ENCODE measurements at places on chromosomes 11 and 22. TPM values are rescaled to one million over a fixed set of nuclear protein-coding genes. Genes with fewer than 3 reads are reported as not detected.

ESAM gene
- 61.0 TPM for total RNA-seq

DNA sequence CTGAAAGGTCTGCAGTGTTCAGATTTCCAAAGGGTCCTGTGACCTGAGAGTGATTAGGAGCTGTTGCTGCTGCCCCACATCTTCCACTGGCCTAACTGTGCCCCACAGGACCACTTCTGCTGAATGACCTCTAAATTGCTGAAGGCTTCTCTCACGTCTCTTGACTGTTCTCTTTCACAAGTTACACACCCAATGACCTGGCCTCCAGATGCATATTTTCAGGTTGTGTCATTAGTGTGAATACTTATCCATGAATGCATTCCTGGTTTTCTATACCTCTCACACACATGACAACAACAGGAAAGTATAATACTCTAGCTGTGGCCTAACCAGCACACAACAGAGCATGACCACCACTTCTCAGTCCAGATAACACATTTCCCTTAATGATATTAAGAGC, 15.4 kb downstream of the PRR14L start:
- DNase-seq, result no peak

APOA5 gene
- total RNA-seq, result not detected

ADAMTS15 gene
- 6.4 TPM for total RNA-seq

GRCh38 chr11:10428453-10428852, 26.6 kb upstream of the AMPD3 start:
- DNase-seq, result no peak

DNA sequence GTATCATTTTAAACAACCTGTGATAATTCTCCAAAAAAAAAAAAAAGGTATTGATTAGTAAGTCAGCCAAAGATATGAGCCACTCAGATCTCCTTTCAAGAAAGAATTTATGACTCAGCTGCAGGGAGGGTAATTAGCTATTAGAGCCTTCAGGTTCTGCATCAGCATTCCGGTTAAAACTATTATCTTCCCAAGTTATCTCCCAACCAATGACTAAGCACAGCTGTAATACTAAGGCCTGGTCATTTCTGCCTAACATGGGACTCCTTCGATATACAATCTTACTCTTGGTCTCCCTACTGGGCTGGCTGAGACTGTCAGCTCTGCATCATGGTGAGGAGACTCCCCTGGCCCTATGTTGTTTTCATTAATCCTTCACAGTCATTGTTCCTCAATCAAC, 60.4 kb downstream of the SBF2 start:
- no peak for DNase-seq

GRCh38 chr22:27572278-27572666, 229.3 kb downstream of the MN1 start:
- no peak for DNase-seq

DNA sequence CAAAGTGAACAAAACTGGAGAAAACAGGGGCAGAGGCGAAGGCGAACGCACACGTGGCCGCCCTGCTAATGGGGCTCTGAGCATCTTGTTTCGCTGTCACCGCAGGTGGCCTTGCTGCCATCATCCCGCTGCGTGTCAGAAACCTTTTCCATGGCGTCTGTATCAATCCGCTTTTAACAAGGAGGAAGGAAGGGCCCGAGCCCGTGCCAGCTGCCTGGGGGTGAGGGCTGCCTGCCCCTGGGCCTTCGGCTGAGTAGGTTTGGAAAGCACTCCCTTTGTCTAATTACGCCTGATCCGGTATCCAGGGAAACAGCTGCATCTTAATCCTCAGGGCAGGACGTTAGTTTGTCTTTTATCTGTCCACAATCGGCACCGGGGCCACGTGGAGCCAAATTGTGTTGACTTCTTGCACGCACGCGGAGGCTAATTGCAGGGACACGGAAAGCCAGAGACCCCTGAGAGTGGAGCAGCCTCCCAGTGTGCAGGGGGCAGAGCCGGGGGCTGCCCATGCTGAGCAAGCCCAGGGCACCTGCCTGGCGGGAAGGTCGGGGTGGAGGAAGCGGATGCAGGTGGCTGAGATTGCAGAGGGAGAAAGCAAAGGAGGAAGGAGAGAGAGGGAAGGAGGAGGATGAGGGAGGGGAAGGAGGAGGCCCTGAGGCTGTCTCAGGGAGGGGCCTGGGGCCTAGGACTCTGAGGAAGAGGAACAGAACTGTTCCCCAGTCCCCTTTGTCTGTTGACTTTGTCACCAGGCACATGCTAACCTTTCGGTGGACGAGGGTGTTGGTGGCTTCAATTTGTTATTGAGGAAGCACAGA, 19.2 kb upstream of the TH start:
- no peak for DNase-seq

DNA sequence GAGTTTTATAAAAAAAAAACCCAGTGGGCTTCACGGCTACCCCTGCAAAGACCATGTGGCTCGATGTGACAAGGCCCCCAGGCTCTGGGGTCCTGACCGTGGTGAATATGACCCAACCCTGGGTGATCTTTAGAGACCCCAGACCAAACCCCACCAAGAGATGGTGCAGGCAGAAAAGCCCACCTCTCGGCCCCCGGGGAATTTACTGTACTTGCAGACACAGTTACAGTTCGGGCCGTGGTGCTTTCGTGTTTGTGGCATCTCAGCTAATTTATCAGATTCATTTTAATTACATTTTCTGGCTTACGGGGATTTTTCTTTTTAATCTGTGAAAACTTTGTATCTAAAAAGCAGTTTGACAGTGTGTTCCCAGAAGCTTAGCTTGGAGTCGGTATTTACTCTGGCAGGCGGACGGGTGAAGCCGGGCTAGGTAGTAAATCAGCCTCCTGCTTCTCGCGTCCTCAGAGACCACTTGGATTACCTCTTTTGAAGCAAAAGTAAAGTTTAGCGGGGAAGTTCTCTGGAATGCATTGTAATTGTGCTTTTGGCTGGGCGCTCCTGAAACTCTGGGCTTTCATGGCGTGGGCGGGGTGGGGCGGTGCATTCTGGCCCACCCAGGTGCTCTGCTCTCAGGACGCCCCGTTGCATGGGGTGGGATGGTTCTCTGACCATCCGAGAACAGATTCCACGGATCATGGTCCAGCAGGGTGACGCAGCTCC, 25.3 kb downstream of the ANO1 start:
- DNase-seq, result no peak

- DNase-seq, result no peak
Measured at GRCh38 chr11:921921-922678, 3.6 kb upstream of the AP2A2 start.

MMP8 gene
- total RNA-seq, result 2.3 TPM

DNA sequence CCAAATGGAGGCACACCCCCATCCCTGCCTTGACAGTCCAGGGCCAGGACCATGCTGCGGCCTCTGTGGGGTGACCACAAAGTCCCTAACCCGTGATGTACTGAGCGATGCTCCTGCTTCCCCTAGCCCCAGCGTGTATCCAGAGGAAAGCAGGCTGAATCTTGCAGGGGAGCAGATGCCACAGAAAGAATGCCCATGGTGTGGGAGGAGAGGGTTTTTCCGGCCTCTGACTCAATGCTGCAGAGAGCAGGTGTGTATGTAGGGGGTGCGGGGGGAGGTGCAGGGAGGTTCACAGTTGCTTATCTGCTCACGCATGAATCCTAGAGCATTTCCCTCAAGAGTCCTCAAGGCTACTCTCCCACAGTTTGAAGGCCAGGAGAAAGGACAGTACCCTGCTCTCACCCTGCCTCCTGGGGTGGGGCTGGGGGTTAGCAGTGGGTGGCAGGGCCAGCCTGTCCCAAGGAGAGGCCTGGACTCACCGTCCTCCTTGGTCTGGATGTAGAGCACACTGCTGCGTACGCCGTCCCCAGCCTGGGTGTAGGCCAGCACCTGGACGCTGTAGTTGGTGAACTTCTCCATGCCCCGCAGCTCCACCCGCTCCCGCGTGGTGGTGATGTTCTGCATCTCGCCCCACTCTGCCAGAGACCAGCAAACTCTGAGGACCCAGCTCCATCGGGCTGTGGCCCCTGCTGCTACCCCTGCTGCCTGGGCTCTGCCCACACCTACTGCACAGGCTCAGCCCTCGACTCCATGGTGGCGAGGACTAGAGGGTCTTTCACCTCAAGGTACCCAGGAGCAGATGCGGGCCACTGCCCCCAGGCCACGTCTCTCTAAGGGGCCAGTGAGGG, 130.8 kb downstream of the CEP164 start:
- peak; percentile 42 for DNase-seq

PKDREJ gene
- total RNA-seq, result 0.18 TPM

OR4A47 gene
- total RNA-seq, result not detected

DNA sequence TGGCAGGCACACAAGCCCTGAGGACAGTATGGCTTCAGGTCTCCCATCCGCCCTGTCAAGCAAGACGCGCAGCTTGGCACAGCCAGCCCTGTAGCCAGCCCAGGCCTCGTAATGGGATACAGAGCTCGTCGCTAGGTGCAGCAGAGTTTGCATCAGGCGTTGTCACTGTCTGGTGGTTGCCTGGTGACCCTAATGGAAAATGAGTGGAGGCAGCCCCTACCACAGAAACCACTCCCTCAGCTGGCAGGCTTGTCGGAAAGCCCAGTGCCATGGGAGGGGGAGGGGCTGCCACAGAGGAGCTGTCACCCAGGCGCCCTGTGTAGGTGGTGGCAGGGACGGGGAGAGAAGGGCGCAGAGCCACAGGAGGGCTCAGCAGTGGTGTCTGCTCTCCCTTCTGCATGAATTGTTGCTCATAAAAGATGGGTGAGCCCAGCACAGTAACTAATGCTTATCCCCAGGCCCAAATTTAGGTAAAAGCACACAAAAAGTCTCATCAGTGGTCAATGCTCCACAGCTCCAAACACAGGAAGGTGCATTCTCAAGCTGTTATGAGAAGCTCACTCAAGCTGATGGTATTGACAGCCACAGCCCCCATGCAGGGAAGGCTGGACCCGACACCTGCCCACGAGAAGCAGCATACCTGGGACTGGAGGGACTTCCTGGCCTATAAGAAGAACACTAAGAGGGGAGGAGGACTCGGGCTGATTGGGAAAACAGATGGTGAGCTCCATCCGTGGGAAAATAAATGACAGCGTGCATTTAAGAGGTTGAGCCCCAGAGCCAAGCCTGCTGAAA, 164.6 kb downstream of the ETS1 start:
- no peak for DNase-seq

OR5P2 gene
- not detected for total RNA-seq

DNA sequence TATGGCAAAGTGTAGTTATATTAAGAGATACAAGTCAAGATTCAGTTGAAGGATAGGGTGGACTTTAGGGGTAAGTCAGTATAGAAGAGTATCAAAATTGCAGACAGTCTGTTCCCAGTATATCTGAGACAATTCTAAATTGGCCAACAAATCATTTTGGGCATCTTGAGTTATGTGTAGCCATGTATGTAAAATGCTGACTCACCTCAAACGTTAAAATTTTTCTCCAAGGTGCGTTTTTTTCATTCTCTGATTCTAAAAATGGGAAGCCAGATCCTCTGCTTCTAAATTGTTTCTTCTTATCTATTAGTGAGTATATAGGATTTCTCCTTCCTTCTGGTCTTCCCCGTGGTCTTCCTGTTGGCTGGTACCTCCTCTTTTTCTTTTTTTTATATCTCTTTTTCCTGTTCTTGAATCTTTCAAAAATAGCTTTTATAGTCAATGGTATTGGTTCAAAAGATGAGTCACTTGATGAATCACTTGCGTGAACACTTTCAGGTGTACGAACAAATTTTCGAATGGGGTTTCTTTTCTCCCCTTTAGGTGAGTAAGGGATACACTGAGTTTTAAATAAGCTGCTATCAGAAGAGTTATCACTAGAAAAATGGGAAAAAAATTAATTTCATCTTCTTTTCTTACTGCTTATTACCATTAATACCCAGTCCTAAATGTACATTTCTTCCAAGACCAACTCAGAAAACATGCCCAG, 3.2 kb downstream of the TAF1D start:
- no peak for DNase-seq

CASP5 gene
- total RNA-seq, result 0.76 TPM

DNA sequence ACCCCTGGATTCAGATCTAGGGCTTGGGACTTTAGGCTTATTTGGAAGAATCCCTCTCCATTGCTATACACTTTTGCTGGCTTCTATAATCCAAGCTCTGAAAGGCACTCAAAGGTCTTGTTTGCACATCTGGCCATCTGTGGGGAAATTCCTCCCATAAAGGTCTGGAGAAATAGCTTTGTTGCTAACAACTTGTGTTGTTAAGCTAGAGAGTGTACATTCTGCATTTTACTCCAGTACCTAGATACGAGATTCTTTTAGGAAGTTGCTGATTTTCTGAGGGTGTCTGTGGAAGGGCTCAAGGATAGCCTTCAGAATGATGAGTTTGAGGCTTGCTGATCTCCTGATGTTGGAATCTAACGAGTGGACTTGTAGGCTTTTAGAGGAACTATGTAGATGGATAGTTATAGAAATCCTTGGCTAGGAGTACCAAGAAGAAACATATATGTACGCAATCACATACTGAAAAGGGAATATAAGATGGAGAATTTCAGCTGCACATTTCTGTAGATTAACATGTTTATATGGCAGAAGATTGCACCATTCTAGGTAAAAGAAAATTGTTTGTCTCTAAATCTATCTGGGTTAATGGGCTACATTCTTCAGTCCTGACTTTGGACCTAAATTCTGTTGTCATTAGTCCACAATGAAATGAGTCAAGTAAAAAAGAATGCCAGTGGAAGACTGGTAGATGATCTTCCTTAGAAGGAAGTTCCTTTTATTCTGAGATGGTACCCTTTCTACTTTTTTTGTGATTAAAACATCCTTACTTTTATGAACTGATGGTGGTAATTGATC, 51.0 kb downstream of the UBASH3B start:
- DNase-seq, result no peak

DNA sequence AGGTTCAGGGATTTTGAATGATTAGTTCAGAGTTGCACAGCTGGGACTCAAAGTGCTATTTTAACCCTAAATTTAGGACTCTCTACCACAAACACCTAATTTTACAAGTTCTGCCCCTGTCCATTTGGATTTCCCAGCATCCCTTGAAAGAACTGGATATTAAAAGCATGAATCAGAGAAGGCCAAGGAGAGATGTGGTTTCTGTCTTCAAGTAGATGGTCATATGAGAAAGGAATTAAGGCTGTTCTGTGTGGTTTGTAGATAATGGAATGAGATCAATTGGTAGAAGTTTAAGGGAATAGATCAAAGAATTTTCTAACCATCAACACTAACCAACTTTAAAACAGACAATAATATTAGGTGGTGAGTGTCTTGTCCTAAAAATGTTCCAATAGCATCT, 106.4 kb upstream of the TENM4 start:
- no peak for DNase-seq

DNA sequence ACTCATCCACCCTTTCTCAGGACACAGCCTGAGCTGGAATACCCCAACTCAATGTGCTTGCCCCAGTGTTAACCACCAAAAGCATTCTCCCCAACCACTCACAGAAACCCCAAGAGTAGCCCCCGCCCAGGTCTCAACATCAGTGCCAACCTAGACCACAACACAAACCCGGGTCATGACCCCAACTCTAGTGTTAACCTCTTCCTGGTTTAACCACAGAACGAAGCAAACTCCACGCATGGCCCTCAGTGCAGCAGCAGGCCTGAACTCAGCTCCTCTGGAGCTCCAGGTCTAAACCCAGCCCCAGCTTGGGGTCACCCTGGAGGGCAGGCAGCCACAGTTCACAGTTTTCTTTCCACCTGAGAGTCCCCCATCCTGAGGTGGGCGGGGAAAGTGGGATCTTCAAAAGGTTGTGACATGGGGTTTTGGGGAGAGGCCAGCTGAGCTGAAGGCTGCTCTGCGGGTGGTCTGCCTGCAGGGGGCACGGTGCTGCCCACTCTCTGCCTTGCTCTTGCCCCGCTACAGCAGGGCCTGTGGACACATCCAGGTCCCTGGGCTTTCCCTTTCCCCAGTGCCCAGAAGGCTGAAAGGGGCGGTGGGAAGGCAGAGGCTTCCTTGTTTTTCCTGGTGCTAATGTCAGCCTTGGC, 37.9 kb downstream of the NECTIN1 start:
- DNase-seq, result no peak

BTBD18 gene
- not detected for total RNA-seq

Data from sciatic nerve (tissue), 2 donors.